ENCODE measurements at places on chromosomes 13 and 19.
A peak's percentile ranks its signal among the peaks of the same experiment; 100 is the strongest.

DNA sequence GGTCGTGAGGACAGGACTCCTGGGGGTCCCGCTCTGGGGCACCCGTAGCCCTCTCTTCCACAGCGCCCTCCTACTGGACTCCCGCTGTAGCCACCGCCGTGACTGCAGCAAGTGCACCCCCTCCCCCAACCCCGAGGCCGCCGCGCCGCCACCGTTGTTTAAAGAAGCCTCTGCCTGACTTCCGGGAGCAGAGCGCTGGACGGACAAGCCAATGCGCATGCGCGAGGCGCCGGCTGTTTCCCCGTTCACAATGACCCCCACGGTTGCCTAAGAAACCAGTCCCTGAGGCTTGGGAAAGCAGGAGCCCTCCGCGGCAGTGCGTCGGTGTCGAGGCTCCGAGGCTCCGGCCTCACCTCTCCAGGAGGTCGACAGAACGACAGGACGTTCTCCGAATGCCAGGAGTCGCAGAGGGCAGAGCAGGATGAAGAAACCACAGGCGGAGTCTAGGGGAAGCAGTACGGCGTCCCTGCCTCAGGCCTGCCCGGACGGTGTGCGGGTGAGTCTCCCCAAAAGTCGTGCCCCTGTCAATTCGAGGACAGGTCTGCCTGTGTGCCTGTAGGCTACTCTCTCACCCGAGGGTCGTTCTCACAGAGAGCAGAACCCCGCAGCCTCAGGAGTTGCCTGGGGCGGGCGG is 70.5 kb upstream of the ZNF420 start:
- peak; percentile 61 for DNase-seq

- DNase-seq: no peak
Measured at GRCh38 chr13:33642374-33643065, 175.4 kb upstream of the RFC3 start.

GRCh38 chr13:63690672-63691071 is 2275.0 kb upstream of the PCDH20 start:
- DNase-seq: no peak

- peak; percentile 3 for DNase-seq
Measured at GRCh38 chr19:8973501-8974091, 36.6 kb downstream of the MUC16 start.

GRCh38 chr13:114131583-114132418 is 622 bp downstream of the RASA3 start:
- peak; percentile 43 for DNase-seq

- DNase-seq: no peak
Measured at GRCh38 chr13:24662195-24663088, 17.8 kb upstream of the ATP12A start.

Measured in activated CD4-positive, alpha-beta T cell treated with anti-CD3 and anti-CD28 coated beads for 48 hours (primary cell).